Activated CD4-positive, alpha-beta T cell treated with anti-CD3 and anti-CD28 coated beads for 36 hours (primary cell): ENCODE measurements at places on chromosomes 2 and 18.

- DNase-seq, result no peak
These were observed 149.7 kb downstream of the TXNL1 start for GRCh38 chr18:56488739-56489138.

DNA sequence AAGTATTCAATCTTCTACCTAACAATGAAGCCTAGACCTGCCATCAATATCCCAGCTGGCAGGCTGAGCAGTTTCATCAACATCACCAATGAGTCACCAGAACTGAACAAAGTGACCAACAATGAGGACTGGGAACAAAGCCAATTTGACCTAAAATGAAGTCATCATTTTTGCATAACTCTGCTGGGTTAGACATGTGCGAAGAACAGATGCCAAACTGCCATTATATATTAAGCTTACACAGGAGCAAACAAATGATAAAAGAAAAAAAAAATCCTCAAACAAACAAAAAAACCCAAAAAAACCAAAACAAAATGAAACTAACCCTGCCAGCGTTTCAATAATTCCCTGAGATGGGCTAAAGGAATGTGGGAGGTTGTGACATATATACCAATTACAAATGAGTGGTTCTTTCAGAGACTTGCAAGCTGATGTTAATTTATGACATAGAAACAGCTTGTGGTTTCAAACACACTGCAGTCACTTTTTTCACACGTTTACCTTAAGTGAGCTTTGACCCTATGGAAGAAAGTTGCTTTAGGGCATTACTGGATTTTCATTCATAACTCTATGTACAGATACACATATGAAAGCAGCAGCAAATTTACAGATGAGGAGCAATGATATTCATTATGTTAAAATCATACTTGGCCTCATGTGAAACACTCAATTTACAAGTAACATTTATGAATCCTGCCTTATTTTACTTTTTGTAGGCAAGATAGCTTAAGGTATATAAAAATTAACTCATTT is 56.9 kb upstream of the CCDC141 start:
- DNase-seq, result peak; percentile 30

DNA sequence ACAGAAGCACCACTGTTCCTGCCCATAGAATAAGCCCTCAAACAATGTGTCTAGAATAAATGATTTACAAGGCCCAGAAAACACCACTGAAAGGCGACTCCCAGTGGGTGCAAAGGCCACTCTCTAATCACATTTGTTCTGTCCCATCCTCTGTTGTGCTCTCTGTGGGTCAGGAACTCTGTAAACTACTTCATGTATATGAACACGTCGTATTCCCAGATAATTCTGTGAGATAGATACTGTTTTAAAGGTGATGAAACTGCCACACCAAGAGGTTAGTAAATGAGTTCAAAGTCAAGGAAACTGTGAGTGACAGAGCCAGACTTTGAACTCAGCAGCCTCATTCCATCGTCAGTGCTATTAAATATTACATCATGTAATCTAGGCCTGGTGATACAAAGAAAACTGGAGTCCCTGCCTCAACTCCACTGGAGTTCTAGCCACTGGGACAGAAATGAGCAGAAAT is 269.7 kb upstream of the DCC start:
- DNase-seq, result no peak

DNA sequence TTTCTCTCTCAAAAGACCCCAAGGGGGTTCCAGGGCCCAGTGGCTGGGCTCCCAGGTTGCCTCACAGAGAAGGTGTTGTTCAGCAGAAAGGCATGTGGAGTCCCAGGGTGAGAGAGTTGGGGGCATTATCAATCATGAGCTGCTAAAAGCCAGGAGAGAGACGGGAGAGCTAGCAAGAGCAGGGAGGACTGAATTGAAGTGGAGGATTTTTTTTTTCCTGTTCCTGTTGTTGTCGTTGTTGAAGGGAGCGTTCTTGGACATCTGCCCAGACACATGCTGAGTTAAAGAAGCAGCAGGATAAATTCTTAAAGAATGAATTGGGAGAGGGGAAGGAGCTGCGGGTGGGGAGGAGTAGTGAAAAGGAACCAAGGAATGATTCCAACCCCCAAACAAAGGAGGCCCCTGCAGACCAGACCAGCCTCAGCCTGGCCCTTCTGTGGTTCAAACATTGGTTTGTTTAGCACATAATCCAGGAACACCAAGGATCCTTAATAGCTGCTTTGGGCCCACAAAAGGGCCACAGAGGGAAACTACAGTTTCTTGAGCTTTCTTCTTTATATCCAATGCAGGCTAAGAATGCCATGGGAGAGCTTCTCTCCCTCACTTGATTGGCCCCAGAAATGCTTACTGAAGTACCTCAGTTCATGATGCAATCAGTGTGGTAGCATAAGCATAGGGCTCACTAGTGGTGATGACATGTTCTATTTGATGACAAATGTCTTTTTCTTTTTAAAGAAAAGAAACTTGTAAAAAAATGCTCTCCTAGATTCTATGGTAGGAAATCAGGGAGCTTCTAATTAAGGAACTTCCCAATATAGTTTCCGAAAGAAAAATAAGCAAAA is 146.0 kb downstream of the SETBP1 start:
- DNase-seq, result no peak

- DNase-seq, result no peak
These were observed 518.3 kb downstream of the XIRP2 start for GRCh38 chr2:167406558-167406957.
